ENCODE measurements at places on chromosomes 12 and 14. TPM values are rescaled to one million over a fixed set of nuclear protein-coding genes. Genes with fewer than 3 reads are reported as not detected.
A peak's percentile ranks its signal among the peaks of the same experiment; 100 is the strongest.

The PRH2 gene
- polyA plus RNA-seq = 0.28 TPM

The LMNTD1 gene
- polyA plus RNA-seq = not detected

The TAS2R9 gene
- polyA plus RNA-seq = not detected

The GPRC5D gene
- polyA plus RNA-seq = not detected

The RND1 gene
- polyA plus RNA-seq = 1.2 TPM

The SVOP gene
- not detected for polyA plus RNA-seq

DNA sequence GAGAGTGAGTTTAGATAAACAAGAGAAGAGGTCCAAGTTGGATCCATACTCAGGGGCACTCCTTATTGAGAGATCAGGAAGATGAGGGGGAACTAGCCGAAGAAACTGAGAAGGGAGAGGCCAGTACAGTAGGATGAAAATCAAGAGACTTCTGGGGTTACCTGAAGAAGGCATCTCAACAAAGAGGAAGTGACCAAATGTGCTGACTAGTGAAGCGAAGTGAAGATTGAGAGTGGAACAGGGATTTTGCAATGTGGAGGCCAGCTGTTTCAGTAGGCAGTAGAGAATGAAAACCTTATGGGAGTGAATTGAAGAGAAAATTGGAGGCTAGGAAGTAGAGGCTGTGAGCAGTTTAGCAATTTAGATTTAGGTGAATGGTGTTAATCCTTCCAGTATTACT is 153.0 kb downstream of the SYNE2 start:
- no peak for DNase-seq

- no peak for DNase-seq
Measured at GRCh38 chr14:79332504-79333197, 878.7 kb downstream of the DIO2 start.

DNA sequence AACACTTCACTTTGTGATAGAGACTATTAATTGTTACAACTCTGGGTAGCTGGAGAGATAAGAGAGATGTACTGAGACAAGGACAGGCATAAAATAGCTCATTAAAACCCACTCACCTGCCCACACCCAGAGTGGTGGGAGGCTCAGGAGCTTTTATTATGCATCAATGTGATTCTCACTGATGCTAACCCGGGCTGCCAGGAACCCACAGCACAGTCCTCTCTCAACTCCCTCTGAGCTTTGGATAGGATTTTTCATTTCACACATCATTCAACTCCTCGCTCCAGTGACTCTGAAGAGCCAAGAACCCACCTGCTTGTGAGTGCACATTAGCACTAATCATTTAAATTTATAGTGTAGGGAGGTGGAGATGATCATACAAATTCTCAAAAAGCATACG is 827.9 kb downstream of the FLRT2 start:
- DNase-seq = no peak

DNA sequence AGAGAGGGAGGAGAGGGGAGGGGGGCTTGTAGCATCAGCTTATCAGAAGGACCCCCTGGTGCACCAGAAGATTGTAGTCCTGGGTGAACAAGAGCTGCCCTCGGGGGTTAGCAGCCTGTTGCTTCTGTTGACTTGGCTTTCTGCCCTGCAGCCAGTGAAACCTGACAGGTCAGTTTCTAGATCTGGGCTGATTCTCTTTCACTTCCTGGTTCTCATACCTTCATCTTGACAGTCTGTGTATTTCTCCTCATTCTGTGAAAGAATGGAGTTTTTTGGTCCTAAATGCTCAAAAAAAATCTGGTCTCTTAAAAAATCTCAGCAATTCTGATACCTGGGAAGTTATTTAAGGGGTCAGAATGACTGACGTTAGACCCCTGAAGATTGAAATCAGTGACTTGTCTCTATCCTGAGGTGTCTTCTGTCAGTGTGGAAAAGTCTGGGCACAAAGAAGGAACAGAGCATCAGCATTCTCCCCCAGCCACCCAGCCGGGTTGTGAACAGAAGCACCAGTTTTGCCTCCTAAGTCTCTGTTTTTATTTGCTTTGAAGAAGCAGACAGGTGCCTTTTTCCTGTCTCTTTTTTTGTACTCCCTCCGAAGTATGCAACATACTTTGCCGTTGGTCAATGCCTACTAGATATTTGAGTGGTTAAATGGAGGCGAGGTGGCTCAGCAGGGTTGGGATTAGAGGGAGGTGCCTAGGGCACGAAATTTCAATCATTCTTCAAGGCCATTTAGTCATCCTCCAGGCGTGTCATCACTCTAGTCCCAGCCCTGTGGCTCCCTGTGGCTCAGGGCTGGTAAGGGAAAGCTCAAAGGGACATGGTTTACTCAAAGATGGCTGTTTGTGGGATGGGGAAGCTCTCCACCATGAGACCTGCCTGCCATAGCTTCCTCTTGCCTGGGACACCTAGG is 24.0 kb downstream of the TTC9 start:
- DNase-seq = no peak

GRCh38 chr12:120748242-120748641 is 22.6 kb downstream of the ACADS start:
- no peak for DNase-seq

GRCh38 chr14:64971943-64972791 is at the start of gene RAB15:
Gene RAB15 (minus strand): TSS chr14:64972336. CDS start chr14:64972076, 260 bp downstream.
- peak; percentile 34 for DNase-seq

DNA sequence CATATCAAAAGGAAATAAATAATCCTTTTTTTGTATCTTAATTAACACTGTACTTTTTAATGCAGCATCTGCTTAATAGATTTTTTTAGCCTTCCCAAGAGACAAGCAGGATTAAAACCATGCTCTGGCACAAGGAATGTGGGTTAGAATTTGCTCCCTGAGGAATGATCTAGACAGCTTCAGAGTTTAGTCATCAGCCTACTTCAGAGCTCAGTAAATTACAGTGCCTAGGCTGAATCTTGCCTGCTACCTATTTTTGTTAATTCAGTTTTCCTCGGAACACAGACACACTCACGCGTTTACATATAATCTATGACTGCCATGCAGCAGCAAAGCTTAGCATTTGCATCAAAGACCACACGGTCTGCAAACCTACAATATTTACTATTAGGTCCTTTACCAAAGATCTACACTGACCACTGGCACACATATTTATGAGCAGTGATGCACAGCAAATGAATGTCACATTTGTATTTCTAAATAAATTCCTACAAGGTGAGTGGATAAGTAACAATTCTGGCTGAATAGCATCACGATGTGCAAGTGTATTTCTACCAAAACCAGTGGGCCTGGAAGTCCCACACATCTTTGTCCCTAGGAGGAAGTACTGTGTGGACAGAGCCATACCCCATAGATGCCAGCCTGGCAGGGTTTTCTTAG is 309.8 kb upstream of the TMEM132C start:
- DNase-seq = no peak

DNA sequence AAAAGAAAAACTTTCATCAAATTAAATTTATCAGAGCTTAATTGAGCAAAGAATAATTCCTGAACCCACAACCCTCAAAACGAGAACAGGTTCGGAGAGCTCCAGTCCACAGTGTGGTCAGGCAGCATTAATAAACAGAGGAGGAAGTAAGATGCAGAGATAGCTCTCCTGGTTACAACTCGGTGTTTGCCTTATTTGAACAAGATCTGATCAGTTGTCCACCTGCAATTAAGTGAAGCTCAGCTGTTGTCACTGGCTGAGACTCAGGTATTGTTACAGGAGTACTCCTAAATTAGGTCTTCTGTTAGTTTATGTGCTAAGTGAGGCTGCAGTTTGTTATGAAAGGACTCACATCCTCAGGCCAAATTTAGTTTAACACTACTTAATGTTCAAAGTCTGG is 451.4 kb upstream of the PDE3A start:
- DNase-seq = no peak

DNA sequence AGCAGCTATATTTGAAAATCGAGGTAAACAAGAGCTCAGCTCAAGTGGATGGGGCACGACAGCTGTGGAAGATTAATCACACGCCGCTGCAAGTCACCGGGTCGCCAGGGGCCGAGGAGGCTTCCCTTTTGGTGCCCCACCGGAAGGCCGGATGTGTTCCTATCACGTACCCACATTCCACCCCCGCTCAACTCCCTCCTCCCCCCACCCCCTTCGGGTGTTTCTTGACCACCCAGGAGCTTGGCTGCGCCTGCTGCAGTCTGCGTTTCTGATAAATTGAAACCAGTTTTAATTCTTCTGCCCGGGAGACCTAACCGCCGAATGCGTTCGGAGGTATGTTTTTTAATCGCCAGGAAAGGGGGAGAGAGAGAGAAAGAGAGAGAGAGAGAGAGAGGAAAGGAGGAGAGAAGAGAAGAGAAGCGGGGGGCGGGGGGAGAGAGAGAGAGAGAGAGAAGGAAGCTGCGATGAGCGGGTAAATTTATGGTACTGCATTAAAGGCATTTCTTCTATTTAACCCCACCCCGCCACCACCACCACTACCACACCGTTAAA is 1.8 kb downstream of the SLC8A3 start:
- no peak for DNase-seq

DNA sequence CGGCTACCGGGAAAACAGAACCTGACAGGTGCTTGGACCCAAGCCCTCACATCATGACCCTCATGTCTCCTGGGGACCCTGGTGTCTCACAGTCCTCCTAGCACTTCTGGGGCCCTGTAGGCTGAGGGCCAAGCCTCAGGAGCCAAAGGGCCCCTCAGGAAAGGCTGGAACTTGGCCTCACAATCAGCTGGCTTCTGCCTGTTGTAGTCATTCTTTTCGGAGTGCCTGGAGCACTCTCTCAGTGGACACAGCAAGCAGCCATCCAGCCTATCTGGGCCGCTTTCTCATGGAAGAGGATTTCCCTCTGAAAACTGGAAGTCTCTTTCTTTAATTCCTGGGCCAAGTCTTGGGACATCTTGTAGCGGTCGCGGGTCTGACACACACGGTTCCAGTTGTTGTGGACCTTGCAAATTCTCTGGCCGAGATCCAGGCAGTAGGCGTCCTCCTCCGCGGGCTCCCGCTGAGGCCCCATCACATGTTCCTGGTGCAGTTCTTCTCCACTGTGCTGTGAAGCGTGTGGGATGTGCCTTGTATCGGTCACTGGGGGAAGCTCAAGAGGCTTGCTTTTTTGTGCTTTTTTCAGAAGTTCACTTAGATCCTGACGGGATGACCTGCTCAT is 169.3 kb downstream of the EMP1 start:
- DNase-seq = no peak

GRCh38 chr14:67579040-67579439 is 21.0 kb downstream of the PIGH start:
- DNase-seq = no peak

DNA sequence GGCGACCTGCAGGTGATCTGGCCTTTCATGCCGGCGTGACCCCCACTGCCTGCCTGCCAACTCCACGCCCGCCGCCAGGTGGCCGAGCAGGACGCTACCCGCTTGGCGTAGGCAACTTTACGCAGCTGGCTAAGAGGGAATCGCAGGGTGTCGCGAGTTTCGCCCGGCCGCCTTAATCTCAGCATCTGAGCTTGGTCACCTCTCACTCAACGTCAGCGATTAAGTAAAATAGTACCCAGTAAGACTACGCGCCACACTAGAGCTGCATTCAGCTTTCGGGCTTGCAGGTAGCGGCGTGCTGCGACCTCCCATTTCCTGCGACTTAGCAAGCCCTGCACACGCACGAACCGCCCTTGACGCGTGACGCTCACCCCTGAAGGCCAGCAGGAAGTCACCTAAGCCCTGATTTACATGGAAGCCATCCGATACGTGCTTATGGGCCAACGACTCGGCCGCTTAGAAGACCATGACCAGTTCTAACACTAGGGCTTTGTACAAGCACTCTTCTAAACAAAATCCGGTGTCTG is 33.2 kb downstream of the WBP11 start:
- DNase-seq = peak; percentile 78

DNA sequence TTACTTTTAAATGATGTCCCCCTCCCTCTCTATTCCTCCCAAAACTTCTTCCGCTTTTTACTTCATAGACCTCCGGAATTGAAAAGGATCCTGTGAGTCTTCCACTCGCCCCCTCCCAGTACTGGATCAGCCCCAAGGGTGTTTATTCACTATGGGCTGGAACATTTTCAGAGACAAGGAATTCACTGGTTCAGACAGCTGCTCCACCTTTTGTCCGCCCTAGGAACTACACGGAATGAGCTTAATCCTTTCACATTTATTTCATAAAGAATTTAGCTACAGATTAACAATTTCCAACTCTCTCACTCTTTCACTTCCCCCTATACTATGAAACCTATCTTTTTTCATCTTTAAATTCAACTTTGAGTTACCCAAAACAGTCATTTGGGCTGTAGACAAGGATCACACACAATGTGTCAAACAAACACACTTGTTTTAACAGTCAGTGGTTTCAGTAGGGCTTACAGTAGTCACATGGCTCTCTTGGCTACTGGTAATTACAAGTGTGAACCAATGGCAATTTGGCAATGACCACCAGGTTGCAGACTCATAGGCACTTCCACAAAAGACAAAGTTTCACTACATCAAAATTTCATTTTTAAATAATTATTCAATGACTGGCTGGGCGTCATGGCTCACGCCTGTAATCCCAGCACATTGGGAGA is 20.6 kb downstream of the CNIH1 start:
- no peak for DNase-seq

DNA sequence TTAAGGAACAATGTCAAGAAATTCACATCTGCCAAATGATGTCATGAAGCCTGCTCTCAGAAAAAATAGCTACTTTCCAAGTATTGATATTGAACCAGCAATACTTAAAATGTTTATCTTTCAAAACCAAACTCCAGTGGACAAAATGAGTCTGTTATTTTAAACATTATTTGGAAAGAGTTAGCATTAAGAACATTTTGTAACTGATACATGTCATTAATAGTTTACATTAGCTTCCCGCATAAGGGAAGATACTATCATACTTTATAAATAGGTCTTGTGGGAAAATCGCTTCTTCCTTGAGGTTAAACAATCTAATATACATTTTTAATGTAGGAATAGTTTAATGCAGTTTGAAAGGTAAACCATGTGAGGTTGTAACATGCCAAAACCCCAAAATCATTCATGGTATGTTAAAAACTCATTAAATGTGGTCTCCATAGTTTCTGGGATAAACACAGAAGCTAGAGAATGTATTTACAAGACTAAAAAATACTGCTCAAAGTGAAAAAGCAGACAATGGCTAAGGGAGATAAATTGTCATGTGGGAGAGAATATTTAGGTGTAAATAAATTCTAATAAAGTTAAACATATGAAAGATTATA is 73.4 kb upstream of the ATP2B1 start:
- no peak for DNase-seq

DNA sequence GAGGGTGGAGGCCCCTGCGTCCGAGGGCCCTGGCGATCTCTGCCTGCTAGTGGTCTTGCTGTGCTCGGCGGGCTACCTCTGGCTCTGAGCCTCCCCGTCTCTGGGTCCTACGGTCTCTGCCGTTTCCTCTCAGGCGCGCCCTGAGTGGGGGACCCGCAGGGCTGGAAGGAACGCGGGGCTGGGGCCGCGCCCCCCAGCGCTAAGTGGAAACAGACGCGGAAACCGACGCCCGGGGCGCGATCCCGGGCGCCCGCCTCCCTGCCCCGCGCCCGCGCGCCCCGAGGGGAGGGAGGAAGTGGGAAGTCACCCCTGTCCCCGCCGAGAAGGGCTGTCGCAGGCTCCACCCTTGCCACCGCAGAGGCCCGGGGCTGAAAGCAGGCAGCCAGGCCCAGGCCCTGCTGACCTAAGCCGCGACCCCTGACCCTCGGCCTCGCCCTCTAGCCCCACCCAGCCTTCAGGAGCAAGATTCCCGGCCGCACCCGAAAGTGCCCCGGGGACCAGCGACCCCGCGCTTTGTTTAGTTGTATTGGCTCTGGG is 831 bp downstream of the CRIP1 start:
- no peak for DNase-seq

GRCh38 chr12:42590330-42590934 is 886 bp upstream of the PRICKLE1 start:
- peak; percentile 37 for DNase-seq

Measured in ovary (tissue), 10 donors.